ENCODE measurements at places on chromosomes 16 and 17. TPM values are rescaled to one million over a fixed set of nuclear protein-coding genes. Genes with fewer than 3 reads are reported as not detected.

CENPN gene
- total RNA-seq, result 52.2 TPM

CCL7 gene
- total RNA-seq, result not detected

NPW gene
- total RNA-seq, result 9.4 TPM

KRT32 gene
- total RNA-seq, result not detected

NOL11 gene
- total RNA-seq, result 111 TPM

SLC5A10 gene
- not detected for total RNA-seq

STX8 gene
- total RNA-seq, result 64.8 TPM

- DNase-seq, result no peak
Measured at GRCh38 chr17:55273579-55274354, 9.0 kb downstream of the HLF start.

DNA sequence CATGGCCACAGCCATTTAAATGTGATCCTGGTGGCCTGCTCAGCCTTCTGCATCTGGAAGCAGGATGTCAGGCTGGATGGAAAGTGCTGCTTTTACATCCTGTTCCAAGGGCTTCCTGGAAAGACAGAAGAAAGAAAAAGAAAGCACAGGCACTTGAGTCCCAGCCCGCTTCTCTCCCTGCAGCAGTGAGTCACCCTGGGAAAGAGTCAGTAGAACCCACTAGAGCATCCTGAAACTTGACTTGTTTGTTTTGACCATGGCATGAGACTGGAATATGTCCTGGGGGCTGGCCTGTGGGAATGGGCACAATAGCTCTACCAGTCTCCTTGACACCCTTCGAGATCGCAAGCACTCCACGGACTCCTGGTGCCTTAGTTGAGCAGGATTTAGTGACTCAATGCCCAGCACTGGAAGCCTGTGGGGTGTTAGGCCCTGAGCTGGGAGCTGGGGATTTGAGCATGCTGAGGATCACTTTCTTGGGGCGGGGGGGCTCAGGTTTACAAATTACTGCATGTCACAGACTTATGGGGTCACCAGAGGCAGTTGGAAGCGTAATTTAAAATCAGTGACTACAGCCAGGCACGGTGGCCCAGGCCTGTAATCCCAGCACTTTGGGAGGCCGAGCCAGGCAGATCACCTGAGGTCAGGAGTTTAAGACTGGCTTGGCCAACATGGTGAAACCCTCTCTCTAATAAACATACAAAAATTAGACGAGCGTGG, 22.1 kb upstream of the GNA13 start:
- DNase-seq, result no peak

- DNase-seq, result no peak
Measured at GRCh38 chr16:86984343-86984742, 332.8 kb downstream of the C16orf95 start.

GRCh38 chr16:85286066-85286831, 174.0 kb upstream of the CIBAR2 start:
- DNase-seq, result no peak

DNA sequence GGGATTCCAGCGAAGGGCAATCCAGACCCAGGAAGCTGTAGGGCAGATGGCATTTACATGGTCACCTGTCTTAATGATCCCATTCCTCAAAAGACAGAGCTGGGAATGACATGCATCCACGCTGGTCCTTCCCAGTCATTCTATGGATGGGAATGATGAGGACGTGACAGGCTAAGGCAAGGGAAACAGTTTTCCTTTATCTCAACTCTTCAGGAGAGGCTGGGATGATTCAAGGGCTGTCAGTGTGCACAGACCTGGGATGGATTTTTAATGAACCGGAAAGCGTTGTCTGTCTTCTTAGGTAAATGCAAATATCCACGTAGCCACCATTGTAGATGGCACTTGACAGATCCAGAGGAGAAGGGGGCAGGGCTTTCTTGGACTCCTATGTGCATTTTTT, 483.2 kb upstream of the EEF2KMT start:
- no peak for DNase-seq

DNA sequence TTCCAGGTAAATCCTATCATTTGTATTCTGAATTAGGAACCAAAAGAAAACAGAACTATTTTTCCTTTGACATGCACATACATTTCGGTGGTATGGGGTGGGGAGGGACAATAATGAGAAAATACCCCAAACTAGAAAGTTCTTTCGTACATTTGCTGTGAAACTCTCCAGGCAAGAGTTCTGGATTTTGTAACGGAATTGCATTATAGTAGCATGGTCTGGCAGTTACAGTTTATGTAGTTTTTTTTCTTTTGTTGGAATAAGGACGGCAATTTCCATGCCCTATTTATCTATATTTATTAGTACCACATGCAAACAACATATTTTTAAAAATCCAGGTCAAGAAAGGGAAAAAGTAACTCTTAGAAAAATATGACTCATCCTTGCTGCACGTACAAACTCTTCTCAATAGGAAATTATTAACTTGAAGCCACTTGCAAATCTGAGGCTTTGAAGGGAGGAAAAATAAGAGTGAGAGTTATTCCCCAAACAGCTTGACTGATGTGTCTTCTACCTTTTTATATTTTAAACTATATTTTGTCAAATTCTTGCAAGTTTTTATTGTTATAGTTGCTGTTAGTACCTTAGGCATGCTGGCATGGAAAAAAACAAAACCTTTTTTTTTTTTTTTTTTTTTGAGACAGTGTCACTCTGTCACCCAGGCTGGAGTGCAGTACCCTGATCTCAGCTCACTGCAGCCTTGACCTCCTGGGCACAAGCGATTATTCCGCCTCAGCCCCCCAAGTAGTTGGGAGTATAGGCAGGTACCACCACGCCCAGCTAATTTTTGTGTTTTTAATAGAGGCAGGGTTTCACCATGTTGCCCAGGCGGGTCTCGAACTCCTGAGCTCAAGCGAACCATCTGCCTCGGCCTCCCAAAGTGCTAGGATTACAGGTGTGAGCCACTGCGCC, 69.3 kb downstream of the WWP2 start:
- no peak for DNase-seq

DNA sequence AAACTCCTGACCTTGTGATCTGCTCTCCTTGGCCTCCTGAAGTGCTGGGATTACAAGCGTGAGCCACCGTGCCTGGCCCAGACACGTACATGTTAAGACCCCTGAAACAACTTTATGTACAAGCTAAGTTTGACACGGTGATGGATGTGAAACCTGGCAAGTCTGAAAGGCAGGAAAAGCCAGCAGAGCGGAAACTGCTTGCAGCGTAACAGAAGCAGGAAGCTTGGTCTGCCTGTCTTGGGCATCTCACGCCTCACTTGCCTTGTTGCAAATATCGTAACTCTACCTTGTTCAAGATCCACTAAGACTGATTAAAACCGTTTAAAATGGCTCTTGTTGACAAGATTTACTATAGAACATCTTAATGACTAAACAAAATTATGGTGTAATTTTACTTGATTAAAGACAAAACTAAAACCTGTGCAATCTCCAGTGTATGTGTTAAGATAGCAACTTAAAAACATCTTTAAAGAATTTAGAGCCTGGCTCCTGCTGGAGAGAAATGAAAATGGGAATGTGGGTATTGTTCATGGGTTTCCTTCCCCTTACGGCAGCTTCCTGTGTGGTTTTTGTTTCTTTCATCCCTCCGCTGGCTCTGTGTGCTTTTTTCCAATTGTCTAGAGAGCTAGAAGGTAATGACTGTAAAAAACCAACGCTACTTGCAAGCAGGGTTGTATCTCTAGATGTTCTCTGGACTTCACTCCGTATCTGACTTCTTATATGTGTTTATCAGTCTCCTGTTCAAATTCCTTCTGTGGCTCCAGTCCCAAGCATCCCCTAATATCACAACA, 477.6 kb downstream of the XYLT1 start:
- DNase-seq, result no peak
